Calu3 (cell line): ENCODE measurements at places on chromosomes 13 and 19.
A peak's percentile ranks its signal among the peaks of the same experiment; 100 is the strongest.

- DNase-seq, result no peak
Observed at GRCh38 chr13:19158006-19158405, 23.6 kb downstream of the TUBA3C start.

- DNase-seq, result no peak
Observed at GRCh38 chr19:42322305-42322704, 3.1 kb upstream of the MEGF8 start.

- no peak for DNase-seq
Observed at GRCh38 chr13:86201477-86201876, 402.3 kb upstream of the SLITRK6 start.

DNA sequence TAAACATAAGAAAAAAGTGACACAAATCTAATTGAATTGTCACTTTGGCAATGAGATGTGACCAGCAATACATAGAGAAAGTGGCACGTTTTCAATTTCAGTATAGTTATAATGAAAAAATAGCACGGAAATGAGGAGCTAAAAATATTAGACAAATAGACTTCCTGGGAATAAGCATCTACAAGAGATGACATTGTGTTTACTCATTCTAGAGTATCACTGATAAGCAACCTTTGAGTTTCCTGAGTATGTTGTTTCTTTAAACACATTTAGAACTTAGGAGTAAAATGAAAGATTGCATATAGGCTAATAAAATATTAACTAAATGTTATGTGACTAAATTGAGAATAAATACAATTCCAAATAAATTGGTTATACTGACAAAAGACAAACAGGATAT lies 207.1 kb upstream of the SLITRK6 start:
- no peak for DNase-seq

GRCh38 chr13:104632736-104633135 lies 1566.5 kb upstream of the SLC10A2 start:
- no peak for DNase-seq

GRCh38 chr19:33689138-33689746 lies 67.5 kb downstream of the CHST8 start:
- no peak for DNase-seq

DNA sequence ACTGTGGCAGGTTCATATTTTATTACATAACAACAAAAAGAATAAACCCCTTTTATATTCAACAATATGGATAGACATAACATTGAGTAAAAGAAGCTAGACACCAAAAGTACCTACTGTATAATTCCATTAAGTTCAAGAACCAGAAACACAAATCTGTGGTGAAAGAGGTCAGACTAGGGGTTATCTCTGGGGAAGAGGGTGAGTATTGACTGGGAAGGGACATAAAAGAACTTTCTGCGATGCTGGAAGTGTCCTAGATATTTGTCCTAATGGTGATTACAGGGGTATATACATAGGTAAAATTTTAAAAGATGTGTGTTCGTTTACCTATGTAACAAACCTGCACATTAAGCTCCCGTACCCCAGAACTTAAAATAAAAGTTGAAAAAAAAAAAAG lies 103.0 kb downstream of the SUCLA2 start:
- no peak for DNase-seq

- no peak for DNase-seq
Observed at GRCh38 chr19:53088091-53088490, 15.1 kb downstream of the ZNF160 start.

DNA sequence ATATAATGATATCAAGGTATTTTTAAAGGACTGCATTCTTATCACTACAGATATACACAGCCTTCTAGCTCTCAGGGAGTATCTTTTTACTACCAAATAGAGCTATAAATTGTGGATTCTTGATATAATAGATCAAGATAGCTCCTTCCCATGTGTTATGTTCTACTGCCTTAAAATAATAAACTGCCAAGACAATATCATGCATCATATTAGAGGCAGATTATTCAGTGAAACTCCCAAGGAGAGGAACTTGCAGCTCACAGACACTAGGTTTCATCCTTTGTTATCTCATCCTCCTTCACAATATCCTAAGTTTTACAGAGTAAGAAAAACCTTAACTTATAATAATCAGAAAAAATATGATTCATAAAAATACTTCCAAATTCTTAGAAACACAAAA lies 802.8 kb downstream of the DIAPH3 start:
- DNase-seq, result no peak

DNA sequence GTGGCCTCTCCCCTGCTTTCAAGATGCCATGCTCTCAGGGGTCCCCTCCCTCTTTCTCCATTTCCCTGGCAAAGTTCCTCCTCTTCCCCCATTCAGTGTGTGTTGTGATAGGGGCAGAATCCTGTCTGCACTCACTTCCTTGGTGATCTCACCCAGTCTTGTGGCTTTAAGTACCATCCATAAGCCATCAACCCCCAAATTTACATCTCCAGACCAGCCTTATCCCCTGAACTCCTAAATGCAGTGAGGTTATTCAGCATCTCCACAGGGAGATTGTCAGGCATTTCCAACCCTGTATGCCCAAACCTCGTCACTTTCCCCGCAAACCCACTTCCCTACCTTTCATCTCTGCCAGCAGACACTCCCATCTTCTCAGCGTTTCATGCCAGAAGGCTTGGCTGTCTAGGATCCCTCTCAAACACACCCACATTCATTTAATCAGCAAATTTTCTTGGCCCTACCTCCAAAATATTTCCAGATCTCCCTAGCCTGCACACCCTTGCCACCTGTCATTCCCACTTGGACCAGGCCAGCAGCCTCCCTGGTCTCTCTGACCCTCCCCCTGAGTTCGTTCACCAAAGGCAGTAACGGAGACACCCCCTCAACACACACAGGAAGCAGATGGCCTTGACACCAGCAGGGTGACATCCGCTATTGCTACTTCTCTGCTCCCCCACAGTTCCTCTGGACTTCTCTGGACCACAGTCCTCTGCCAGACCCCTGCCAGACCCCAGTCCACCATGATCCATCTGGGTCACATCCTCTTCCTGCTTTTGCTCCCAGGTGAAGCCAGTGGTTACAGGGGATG lies at the start of gene HCST:
Gene HCST (plus strand): TSS at position 676 of the 808 bp plus-strand sequence. CDS start 65 bp downstream, at position 741.
- no peak for DNase-seq

GRCh38 chr19:48469289-48469881 lies at the start of gene CYTH2:
TSS of gene CYTH2 (plus strand) at chr19:48469369. CDS start at chr19:48469508, 139 bp downstream.
- DNase-seq, result peak; percentile 92

- no peak for DNase-seq
Observed at GRCh38 chr13:110945928-110946570, 31.2 kb upstream of the ANKRD10 start.

GRCh38 chr13:22800526-22801401 lies 380.0 kb upstream of the SGCG start:
- DNase-seq, result no peak

DNA sequence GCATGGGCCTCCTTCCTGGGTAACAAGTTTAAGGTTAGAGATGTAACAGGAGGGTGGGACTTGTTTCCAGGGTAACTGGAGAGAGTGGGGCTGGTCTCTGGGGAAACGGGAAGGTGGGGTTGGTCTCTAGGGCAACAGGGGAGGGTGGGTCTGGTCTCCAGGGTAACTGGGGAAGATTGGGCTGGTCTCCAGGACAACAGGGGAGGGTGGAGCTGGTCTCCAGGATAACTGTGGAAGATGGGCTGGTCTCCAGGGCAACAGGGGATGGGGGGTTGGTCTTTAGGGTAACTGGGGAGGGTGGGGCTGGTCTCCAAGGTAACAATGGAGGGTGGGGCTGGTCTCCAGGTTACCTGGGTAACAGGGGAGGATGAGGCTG lies 36.5 kb downstream of the SPTBN4 start:
- DNase-seq, result no peak

- DNase-seq, result peak; percentile 66
Observed at GRCh38 chr19:47280183-47280797, 5.6 kb downstream of the INAFM1 start.

GRCh38 chr19:11293433-11294389 lies 2.2 kb upstream of the TSPAN16 start:
- peak; percentile 94 for DNase-seq

DNA sequence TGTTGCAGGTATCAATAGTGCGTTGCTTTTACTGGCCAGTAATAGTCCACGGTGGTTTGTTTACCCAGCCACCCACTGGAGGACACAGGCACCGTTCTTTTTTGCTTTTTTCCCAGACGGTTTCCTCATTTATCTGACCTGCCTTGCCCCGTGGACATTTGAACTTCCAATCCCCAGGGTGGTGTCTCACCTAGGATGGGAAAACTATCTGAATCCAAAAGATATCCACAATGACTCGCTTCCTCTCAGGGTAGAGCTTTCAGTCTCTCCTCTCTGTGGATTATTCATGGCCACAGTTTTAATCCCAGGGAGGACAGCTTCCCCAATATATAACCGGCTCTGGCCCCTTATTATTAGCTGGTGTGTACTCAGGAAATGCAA lies 170.8 kb downstream of the FOXO1 start:
- no peak for DNase-seq

DNA sequence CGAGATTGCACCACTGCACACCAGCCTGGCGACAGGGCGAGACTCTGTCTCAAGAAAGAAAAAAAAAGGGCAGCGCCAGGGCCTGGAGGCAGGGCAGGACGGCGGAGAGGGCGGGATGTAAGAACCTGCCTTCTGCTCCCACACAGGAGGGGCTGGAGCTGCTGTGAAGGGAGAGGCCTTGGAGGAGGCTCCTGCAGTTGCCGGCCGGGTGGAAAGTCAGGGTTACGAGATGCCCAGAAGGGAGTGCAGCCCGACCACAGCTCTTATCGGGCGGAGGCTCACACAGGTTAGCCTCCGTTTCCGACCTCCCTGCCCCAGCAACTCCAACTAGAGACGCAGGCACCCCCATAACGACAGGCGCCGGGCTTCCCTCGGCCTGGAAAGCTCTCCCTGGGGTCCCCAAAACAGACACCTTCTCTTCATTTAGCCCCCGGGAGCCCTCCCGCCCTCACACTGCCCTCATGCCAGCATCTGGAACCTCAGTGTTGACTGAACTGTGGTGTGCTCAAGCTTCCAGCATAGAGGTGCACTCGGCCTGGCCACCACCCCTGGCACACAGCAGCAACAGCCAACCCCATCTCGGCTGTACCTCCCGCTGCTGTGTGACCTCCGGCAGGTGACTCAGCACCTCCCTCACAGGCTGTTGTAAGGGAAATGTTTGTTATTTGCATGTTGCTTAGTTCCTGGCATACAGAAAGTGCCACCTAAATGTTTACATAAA lies 1.4 kb downstream of the PLPP2 start:
- peak; percentile 83 for DNase-seq

DNA sequence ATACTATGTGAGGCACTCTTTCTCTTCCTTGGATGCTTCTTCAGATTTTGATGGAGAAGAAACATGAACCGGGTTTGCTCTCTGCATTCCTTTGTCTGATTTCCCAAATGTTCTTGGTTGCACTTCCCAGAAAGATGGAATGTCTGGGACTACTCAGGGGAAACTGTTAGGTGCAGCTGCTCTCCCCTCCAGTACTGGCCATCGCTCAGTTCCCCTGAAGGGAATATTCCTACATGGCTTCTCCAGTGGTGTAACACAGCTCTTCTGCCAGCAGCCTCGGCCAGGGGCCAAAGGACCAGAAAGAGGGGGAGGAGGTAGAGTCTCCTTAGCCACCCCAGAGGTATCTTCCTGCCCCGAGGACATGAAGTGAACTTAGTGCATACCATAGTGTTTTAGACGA lies 33.5 kb upstream of the SPRY2 start:
- no peak for DNase-seq

DNA sequence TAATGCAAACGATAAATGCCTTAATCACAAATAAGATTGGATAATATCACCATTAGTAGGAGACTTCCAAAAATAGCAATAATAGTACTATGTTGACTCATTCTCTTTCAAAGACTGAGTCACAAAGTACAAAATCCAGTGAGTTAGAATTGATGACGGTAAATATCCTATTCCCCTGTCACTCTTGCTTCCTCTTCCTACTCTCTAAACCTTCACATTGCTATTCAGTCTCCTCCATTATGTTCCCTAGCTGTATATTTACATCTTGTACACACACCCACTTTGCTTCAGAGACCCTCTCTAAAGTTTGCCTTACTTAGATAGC lies 26.3 kb upstream of the INTS6 start:
- no peak for DNase-seq

DNA sequence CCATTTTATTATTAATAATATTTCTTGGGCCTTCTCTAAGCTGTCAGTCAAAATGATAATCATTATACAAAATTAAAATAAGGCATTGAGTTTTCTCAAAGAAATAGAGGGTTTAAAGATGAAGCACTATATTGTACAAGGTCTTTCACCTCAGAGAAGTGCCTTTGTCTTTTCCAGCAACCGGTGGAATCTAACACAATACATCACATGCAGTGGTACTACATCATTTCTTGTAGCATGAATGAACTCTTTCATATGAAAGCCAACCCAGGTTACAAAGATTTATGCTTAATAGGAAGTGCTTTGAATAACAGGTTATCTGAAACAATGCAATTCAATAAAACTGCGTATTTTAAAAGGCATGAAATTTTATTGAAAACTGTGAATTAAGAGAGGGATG lies 1620.8 kb downstream of the PCDH9 start:
- DNase-seq, result no peak

- DNase-seq, result no peak
Observed at GRCh38 chr13:98795220-98795619, 42.7 kb upstream of the SLC15A1 start.

GRCh38 chr19:6125571-6125989 lies 9.9 kb upstream of the ACSBG2 start:
- peak; percentile 59 for DNase-seq

DNA sequence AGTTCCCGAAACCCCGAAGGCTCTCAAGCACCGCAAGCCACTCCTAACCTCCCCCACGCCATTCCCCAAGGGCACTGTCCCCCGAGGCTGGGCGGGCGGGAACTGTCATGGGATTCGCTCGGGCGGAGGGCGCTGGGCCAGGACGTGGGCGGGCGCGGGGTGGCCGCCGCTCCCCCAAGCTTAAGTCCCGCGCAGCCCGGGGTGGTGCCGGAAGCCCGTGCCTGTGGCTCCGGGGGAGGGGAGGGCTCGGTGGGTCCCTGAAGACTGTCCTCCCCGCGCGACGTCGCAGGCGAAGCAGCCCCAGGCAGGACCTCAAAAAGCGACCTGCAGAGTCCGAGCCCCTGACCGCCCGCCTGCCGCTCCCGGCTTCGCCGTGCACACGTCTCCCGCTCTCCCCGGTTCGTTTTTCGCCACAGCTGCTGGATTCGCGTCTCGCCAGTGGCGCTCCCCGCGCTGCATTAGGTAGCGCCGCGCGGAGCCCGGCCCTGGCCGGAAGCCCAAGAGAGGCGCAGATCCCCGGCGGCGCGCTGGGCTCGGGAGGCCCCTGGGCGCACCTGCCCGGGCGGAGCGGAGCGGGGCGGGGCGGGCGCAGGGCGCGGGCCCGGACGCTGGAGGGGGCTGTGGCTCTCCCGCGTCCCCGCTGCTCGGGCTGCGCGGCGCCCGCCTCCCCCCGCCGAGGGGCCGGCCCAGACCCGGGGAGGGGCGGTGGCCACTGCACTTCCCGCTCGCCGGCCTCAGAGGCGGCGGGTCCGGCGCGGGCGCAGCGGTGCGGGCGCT lies at the start of gene FARP1:
Gene FARP1 (plus strand): TSS at position 715 of the 777 bp plus-strand sequence. CDS start 70,149 bp downstream, outside the sequence.
- DNase-seq, result peak; percentile 77

DNA sequence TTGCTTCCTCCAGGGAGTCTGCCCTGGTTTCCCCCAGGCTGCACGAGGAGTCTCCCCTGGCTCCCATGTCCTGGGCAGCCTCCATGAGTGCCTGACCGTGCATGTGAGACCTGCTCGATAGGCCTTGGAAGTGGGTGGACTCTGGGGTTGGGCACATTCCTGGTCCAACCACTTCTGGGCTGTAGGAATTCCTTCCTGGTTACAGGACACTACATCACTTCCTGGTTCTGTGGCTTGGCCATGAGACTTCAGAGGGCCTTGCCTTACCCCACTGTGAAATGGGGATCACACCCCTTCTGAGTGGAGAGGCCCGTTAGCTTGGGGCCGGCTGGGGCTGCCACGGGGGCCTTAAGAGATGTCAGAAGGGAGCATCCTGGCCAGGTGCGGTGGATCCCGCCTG lies 4.0 kb upstream of the ZNF628 start:
- peak; percentile 80 for DNase-seq

GRCh38 chr13:56352901-56353300 lies 787.8 kb upstream of the PRR20A start:
- no peak for DNase-seq
